ENCODE measurements at places on chromosomes 5 and 9. TPM values are rescaled to one million over a fixed set of nuclear protein-coding genes. Genes with fewer than 3 reads are reported as not detected.

- no peak for DNase-seq
Measured at GRCh38 chr5:1815881-1816292, 14.7 kb downstream of the NDUFS6 start.

- peak; percentile 71 for DNase-seq
Measured at GRCh38 chr5:174827558-174827957, 103.2 kb downstream of the MSX2 start.

GRCh38 chr9:94925751-94926430 is 199.4 kb downstream of the AOPEP start:
- DNase-seq: no peak

DNA sequence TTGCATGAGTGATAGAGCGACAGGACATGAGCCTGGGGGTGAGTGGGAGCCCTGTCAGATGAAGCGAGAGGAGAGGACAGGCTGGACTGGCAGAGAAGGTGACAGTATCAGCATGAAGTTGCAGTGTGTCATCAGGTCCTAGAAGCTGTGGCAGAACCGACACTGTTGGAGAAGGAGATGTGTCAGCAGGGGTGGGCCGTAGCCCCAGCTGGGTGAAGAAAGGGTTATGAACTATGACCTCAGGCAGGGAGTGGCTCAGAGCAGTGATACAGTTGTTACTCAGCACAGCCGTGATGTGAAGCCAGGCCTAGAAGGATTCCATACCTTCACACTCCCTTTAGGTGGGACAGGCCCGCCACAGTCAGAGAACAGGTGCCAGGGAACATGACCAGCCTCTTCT is 7.6 kb downstream of the PCYOX1L start:
- peak; percentile 16 for DNase-seq

DNA sequence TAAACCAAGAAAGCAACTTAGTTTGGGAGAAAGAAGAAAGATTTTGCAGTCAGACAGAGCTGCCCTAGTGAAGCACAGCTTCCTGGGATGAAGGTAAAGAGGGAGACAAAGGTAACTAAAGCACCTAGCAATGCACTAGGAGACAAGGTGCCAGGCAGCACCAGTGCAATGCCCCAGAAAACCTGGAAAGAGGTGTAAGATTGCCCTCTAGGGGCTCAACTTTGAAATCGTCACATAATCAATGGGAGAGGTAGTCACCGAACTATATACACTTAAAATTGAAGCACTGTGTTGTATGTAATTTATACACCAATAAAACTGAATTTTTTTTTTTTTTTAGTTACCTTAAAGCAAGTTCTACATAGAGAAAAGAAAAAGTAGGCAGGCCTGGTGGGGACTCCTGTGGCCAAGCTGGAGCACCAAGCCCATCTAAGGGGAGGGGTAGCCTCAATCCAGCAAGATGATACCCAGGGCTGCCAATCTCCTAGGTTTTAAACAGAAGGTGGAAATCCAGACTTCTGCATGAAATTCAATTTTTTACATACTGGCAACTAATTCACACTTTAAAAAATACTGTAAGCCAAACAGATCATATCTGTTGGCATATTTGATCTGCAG is 48.2 kb downstream of the CDK5RAP2 start:
- DNase-seq: peak; percentile 57

DNA sequence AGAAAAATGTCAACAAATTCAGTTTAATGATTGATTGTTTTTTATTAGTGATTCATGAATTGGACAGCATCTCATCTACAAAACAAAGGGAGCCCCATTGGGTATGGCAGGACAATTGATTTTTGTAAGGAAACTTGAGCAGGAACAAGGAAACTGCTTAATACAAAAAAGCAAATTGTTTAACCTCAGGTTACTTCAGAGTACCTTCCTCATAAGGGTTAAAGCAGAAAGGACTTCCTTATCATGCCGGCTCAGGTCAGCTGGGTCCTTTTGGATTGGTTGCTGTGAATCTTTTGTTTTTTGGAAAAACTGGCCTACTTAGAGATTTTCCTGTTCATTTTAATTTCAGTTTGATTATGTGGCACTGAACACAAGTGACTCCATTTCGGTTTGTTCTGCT is 211.8 kb downstream of the ARRDC3 start:
- no peak for DNase-seq

DNA sequence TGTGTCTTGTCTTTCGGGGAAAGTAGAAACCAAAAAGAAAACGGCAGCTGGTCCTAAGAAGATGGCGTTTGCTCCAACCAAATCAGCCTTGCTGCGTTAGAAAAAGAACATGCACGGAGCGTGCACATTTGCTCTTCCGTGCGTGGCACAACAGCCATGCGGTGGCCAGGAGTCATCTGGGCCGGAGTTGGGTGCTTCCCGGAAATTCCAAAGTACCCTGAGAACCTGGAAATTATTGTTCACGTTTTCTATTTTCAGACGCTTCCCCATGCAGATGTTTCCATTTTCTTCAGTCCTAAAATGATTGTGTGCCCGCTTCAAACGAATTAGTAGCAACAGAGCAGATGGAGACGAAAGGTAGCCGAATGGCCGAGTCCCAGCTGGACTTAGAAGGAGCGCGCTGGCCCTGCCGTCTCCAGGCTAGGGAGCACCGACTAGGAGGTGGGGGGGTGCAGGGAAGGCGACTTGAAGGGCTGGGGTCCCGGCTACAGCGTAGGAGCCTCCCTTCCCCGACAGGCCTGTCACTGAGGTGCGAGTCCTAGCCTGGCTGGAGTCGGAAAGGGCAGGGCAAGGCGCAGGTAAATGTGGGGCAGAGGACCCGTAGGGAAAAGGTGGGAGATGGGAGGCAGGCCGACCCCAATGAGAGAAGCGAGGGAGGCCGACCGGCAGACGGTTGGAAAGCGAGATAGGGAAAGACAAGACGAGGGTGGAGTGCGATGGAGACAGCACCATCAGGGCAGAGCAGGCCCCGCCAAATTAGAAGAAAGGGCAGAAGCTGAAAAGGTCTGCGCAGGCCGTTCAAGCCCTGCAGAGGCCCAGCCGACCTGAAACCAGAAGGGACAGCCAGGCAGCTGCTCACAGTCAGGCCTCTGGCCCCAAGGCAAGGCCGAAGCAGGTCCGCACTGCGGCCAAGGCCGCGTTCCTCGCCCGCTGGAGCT is 1.4 kb downstream of the BARX1 start:
- no peak for DNase-seq

- no peak for DNase-seq
Measured at GRCh38 chr5:3301306-3301705, 294.3 kb upstream of the IRX1 start.

- no peak for DNase-seq
Measured at GRCh38 chr5:140498591-140498990, 48.9 kb upstream of the EIF4EBP3 start.

DNA sequence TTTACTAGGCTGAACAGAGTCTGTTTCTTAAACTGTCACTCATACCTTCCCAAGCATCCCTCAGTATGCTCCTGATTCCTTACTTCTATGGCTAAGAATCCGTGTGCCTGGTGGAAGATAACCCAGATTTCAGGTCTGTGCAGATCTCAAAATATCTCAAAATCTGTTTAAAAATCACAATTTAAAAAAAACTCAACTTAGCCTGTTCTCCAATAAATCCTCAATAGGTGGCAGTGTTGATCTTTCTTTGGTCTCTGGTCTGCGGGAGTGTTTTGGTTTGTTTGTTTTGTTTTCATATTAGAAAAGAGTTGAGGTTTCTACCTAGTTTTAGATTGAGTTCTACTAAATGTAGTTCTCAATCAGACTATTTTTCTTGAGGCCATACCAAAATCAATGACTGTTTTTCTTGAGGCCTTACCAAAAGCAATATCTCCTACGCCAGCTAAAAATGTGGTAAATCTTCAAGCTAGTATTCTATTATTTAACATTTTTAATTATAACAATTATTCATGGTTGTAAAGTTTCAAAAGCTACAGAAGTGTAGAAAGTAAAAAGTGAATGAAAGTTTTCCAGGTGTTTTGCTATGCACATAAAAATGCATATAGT is 57.9 kb downstream of the TGFBR1 start:
- DNase-seq: peak; percentile 66

DNA sequence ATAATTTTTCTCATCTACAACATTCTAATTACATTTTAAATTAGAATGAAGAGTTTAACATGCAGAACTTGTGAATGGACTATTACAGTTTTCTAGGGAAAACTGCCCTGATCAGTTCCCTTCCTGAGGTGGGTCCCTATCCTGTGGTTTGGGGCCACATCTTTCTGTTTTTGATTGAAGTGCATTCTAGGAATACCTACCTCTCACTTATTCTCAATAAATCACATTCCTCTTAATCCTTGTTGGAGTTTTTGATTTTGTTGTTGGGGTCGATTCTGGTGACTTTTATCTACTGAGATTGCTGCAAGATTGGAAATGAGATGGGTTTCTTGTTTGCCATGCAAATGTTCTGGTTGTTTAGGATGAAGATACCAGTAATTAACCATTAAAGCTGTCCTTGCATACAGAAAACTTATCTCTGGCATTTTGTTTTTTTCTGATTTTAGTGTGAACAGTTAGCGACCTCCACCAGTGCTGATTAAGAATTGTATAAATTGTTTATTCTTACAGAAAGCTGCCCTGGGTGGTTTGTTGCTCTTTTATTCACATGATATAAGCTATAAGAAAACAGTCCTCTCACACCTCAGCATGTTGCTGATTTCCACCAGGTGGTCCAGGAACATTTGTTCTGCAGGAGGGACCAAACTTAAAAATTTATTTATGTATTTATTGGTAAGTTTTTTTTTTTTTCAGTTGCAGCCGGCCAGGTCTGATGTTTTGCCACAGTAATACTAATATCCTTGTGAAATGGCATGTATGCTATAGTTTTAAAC is 269.9 kb downstream of the FANCC start:
- no peak for DNase-seq

GRCh38 chr5:29811914-29812679 is 1381.4 kb upstream of the CDH6 start:
- no peak for DNase-seq

GRCh38 chr5:179829732-179830435 is 9.2 kb downstream of the SQSTM1 start:
- DNase-seq: no peak

- peak; percentile 66 for DNase-seq
Measured at GRCh38 chr9:134136118-134136995, 475 bp downstream of the WDR5 start.

GRCh38 chr5:96885518-96886338 is 9.4 kb downstream of the ERAP2 start:
- no peak for DNase-seq

GRCh38 chr5:127985811-127986325 is 97.7 kb upstream of the SLC12A2 start:
- no peak for DNase-seq

GRCh38 chr9:127739614-127740330 is 4.7 kb upstream of the TOR2A start:
- DNase-seq: peak; percentile 38

Gene PCDHAC2
- not detected for total RNA-seq

Gene RECK
- 127 TPM for total RNA-seq

Gene TSSK1B
- not detected for total RNA-seq

Gene SLC46A2
- not detected for total RNA-seq

Gene CKMT2
- not detected for total RNA-seq

Gene DEPDC1B
- total RNA-seq: 8.5 TPM

Gene KDM3B
- 26.8 TPM for total RNA-seq

Gene PSAT1
- total RNA-seq: 376 TPM

Gene CMBL
- total RNA-seq: 4.0 TPM

Gene GPR151
- not detected for total RNA-seq

Gene MPDZ
- 29.2 TPM for total RNA-seq

Gene TMOD1
- total RNA-seq: 1.3 TPM
